T-helper 1 cell (primary cell): ENCODE measurements at places on chromosomes 6 and 20.

- no peak for DNase-seq
These were observed 14.8 kb downstream of the C20orf96 start for GRCh38 chr20:275791-276190.

- DNase-seq = no peak
These were observed 30.9 kb downstream of the RSPH3 start for GRCh38 chr6:158969148-158969547.

GRCh38 chr20:44495257-44495656 is 19.6 kb downstream of the TTPAL start:
- no peak for DNase-seq

GRCh38 chr6:147000545-147001488 is 203.4 kb upstream of the STXBP5 start:
- no peak for DNase-seq

DNA sequence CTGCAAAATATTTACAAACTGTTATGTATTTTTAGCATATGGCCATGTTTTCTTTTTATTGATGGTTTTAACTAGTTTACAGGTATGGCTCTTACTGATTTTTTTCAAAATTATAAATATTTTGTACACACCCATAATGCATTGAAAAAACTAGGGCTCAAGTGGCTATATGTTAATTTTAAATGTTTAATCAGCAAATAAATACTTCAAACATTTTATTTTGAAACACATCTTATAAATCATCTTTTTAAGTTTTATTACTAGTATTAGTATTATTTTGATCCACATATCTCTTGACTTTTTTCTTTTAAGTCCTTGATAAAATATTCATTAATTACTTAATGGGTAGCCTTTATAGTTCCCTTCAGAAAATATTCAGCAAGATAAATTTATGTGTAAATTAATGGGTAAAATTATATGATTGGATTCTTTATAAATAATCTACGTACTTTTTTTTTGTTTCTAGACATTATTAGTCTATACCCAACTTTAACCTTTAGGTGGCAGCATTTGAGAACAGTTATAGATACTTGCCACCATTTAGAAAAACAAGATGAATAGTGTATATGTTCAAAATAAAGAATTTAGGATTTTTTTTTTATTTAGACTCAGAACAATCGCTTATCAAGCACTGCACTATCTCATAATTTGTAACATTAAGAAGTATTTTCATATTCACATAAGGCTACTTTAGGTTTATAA is 241.9 kb downstream of the ADGRB3 start:
- DNase-seq = no peak

DNA sequence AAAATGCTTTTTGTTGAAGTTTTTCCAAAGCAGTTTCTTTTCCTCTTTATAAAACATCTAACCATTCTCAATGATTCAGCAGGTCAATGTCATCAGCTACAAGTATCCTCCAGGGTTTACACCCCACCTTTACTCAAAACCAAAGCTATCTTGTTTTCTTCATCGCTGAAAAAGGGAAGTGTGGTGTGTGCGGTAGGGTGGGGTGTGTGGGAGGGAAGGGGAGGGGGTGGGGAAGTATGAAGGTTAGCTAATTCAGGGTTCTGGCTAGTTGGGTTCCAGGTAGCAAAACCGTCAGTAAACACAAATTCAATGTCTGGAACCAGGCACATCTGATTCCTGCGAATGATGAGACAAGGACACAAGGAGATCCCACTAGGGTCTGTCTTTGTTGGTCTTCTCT is 189.6 kb downstream of the GJA10 start:
- DNase-seq = no peak
